ENCODE measurements at places on chromosomes 3 and 15.
A peak's percentile ranks its signal among the peaks of the same experiment; 100 is the strongest.

GRCh38 chr3:86658876-86659275 is 332.1 kb downstream of the VGLL3 start:
- no peak for DNase-seq

GRCh38 chr3:115146418-115147328 is at the start of gene ZBTB20:
ZBTB20 (minus strand) TSS chr3:115147288.
- peak; percentile 45 for DNase-seq

- no peak for DNase-seq
Observed at GRCh38 chr3:62923066-62923465, 47.9 kb upstream of the CADPS start.

GRCh38 chr15:64011736-64012135 is 34.5 kb downstream of the DAPK2 start:
- DNase-seq: no peak

- no peak for DNase-seq
Observed at GRCh38 chr15:51709031-51709430, 27.7 kb downstream of the SCG3 start.

- DNase-seq: no peak
Observed at GRCh38 chr15:34942363-34942762, 27.2 kb downstream of the AQR start.

DNA sequence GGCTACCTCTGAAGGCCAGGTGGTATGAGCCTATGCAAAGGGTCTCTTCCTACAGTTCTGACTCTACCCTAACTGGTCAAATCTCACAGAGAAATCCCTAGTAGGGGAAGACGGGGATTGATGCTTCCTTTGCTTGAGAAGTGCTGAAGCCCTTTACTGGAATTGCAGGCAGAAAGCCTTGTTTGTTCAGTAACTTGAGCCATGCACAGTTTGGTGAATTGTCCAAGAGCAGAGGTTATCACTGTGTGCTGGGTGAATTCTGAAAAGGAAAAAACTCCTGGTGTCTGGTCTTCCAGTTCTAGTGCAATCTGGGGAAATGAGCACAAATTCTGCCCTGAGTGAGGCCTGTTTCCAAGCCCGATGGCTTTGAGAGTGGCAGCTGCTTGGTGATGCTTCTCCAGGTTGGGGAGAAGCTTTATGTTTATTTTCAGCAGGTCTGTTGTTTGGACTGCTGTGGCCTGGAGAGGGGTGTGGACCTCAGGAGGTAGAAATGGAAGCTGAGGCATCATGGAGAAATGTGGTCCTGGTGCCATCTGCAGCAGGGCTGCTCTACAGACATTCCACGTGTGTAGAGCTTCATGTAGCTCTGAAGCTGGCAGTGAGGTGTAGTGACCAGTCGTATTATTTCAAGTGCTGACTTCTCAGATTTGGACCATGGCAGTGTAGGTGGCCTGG is 60.9 kb downstream of the ARNT2 start:
- DNase-seq: no peak

- DNase-seq: no peak
Observed at GRCh38 chr3:160911411-160911810, 155.4 kb downstream of the PPM1L start.

DNA sequence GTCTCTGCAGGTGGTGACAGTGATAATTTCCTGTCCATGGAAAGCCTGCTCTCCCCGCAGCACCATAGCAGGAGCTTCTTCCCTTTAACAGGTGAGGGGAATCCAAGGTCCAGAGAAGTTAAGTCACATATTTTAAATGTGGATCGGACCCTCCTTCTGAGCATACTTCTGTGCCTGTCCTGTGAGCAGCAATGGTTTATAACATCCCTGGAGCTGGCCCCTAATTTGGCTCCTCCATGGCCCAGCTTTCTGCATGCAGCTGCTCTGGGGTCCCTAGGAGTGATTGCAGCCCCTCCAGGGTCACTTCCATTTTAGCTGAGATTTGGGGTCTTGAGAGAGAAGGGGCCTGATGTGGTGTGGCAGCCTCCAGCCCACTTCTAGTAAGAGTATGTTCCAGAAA is 127.8 kb downstream of the EEFSEC start:
- no peak for DNase-seq

DNA sequence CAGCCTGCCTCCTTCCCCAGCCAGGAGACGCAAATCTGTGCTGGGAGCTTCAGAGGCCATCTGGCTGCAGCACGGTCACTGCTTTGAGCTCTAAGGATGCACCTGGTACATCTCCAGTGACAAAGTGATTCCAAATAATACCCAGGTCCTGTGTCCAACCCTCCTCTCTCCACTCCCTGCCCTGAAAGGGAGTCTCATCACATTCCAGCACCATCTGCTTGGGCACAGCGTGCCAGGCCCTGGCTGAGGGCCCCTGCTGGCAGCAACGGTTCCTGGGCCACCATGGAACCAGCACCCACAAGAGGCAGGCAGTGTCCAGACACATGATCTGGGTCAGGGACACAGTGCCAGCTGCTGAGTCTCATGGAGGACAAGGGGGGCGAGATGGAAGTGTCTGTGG is 81.3 kb downstream of the MTHFS start:
- no peak for DNase-seq

GRCh38 chr15:33256874-33257273 is 53.9 kb upstream of the RYR3 start:
- DNase-seq: no peak

- DNase-seq: no peak
Observed at GRCh38 chr15:52005748-52006701, 13.0 kb upstream of the MAPK6 start.

DNA sequence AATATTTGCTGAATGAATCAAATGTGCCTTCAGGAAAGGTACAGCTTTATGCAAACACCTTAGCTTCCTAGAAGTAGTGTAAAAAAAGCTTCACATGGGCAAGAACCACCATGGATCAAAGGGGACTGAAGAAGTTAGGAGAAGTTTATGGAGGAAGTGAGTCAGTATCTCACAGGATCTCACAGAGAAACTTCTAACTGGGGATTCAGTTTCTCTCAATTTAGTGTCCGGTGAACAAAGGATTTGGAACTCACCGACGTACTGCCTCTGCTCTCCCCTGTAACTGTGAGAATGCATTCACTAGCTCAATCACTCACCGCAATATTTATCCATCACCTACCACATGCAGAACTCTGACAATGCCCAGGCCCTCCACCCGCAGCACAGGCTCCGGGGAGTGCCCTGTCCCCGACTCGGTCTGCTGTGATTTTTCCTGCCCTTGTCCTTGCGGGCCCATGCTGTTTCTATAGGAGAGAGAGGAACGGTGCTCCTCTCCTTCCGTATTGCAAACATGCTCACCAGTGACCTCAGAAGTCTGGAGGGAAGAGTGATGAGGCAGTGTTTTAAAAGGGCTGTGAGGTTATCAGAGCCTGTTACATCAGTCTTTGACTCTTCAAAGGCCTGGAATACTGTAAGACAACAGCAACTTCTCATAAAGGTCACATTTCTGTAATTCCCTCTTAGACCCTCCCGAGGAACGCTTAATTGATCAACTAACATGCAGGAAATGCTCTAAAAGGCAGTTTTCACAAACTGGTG is 222.5 kb upstream of the ICE2 start:
- no peak for DNase-seq

- DNase-seq: no peak
Observed at GRCh38 chr15:69629631-69630161, 177.1 kb downstream of the RPLP1 start.

DNA sequence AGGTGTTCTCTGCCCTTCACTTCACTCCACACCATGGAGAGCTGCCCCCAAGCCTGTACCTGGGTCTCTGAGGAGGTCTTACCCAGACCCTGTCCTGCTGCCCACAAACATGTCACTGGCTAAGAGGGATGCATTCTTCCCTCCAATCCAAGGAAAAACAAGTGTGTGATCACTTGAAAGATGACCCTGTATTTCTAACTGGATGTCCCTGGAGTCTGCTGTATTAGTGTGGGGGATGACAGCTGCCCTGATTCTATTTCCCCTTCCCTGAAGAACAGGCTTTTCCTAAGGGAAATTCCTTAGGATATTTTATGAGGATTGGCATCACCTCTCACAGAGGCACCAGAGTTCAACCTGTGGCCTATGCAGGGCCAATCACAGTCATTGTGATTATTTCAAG is 55.0 kb upstream of the GATA2 start:
- no peak for DNase-seq

GRCh38 chr3:114519415-114519814 is 225.6 kb downstream of the TIGIT start:
- no peak for DNase-seq

DNA sequence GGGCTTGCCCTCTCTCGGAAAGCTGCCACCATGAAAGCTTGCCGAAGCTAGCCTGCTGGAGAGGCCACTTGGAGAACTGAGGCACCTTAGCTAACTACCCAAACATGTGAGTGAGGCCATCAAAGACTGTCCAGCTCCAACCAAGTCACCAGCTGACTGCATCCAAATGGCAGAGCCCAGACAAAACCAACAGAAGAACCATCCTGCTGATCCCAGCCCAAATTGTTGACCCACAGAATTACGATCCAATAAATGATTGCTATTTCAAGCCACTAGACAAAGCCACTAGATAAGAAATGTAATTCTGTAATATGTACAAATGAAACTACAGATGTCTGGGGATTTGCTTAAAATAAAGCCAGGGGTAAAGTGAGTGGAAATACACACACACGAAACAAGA is 109.8 kb upstream of the TRPM1 start:
- DNase-seq: no peak

DNA sequence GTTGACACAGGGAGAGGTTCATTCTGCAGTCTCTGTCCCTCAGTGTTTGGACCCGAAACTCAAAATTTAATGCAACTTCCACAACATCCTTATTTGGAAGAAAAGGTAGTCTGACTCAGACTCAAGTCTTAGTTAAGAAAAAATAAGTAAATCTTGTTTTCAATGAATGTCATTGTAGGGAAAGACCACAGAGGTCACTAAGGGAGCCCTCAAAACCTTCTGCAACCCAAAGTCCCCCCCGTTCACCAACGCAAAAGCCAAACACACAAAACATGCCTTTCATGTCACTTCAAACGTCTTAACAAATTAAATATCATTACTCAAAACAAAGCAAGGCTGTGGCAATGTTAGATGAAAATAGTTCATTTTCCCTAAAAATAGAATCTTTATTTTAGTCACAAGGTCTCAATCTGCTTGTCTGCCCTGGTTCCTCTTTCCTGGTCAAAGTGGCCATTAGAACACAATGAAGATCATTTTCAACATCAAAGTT is 20.9 kb upstream of the SSUH2 start:
- DNase-seq: no peak

- no peak for DNase-seq
Observed at GRCh38 chr15:25713736-25714537, 149.2 kb downstream of the ATP10A start.

- DNase-seq: no peak
Observed at GRCh38 chr3:55675478-55675877, 188.4 kb upstream of the WNT5A start.

DNA sequence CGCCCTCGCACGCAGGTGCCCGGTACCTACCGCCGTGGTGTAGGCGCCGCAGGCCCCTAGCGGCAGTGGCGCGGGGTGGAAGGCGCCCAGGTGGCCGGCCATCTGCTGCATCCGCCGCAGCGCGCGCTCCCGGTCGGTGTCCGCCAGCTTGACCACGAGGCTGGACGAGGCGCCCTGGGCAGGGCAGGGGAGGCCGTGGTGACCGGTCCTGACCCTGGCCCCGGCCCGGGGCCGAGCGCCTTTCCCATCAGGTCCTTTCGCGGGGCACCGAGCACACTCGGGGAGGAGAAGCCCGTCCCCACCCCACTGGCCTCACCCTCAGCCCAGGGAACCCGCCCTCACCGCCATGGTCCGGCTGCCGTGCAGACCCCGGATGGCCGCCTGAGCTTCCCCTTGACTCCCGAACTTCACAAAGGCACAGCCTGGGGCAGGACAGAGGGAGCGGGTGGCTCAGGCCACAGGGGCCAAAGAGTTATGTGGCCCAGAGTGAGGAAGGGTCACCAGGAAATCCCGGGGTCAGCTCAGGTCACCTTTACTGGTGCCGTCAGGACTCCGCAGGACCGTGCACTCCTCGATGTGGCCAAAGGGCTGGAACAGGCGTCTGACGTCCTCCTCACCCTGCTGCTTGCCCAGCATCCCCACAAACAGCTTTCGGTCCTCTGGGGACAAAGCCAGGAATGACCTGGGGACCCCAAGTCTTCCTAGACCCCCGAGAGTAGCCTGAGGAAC is 17.4 kb upstream of the PARP6 start:
- DNase-seq: no peak

DNA sequence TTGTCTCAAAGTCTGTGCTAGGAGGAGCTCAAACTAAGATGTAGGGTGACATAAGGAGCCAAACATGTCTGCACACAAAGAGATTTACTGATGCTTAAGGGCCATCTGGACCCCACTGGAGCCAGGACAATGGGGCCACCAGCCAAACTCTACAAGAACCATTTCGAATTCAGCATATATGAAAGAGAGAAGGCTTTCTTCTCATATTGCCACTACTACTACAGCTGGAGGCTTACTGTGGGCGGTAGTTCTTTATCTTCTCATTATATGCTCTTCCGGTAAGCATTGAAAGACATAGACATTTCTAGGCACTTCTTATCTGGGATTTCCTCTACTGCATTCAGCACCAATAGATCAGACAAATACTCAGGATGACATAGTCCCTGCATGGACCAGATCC is 404.4 kb upstream of the PROK2 start:
- no peak for DNase-seq

DNA sequence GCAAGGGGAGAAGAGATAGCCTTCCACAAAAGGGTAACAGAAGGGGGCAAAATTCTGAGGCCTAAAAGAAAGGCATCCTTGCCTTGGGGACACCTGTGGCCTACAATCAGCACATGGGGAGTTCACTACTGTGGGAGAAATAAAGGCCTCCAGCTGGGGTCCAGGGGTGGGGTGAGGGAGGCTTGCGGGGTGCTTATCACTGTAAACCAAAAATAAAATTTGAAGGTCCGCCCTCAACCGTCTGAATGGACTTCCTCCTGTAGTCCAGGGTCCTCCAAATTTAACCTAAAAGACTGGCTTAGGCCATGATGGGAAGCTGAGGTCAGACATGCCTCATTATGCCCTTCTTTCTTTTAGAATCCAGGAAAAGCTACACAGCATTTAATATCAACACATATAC is 2.1 kb upstream of the POLR2M start:
- no peak for DNase-seq

- DNase-seq: no peak
Observed at GRCh38 chr15:60605879-60606307, 127.0 kb upstream of the ICE2 start.

- DNase-seq: no peak
Observed at GRCh38 chr3:16298891-16299290, 33.9 kb downstream of the OXNAD1 start.

- DNase-seq: no peak
Observed at GRCh38 chr15:93809516-93809915, 421.8 kb upstream of the MCTP2 start.

DNA sequence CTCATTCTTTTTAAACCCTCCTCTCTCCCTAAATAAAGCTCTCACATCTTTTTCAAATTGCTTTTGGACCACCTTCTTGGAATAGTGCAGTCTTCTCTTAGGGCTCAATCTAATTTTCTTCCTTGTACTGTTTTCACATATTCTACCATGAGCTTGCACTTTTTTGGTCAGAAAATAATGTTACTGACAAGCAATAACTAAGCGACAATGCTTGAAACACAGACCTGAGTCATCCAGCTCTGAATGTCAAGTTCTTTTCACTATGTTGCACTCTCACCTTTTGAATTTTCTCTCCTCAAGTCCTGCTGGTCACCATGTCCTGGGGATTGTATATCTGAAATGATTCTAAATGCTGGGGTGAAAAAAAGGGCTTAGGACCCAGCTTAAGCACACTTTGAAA is 8.9 kb downstream of the TNFAIP8L3 start:
- no peak for DNase-seq

GRCh38 chr3:183548262-183548769 is 7.2 kb downstream of the KLHL6 start:
- DNase-seq: no peak
